ENCODE measurements at places on chromosomes 7 and 10. TPM values are rescaled to one million over a fixed set of nuclear protein-coding genes. Genes with fewer than 3 reads are reported as not detected.

The GPR85 gene
- total RNA-seq: 1.0 TPM

The KEL gene
- 3.1 TPM for total RNA-seq

The FKBP9 gene
- total RNA-seq: 176 TPM

The PAOX gene
- total RNA-seq: 7.3 TPM

The WEE2 gene
- not detected for total RNA-seq

The ZPBP gene
- total RNA-seq: not detected

The TWIST1 gene
- total RNA-seq: 12.0 TPM

The GIMAP1 gene
- 1.0 TPM for total RNA-seq

The DENND2A gene
- total RNA-seq: 32.4 TPM

The TMEM236 gene
- total RNA-seq: under 0.01 TPM

The HMX2 gene
- total RNA-seq: not detected

The SPDYE1 gene
- total RNA-seq: not detected

The FAM25C gene
- total RNA-seq: not detected

The RHBDD2 gene
- 7.8 TPM for total RNA-seq

The PTPRN2 gene
- total RNA-seq: 1.6 TPM

The TMEM140 gene
- 1.6 TPM for total RNA-seq

The FAM25A gene
- total RNA-seq: not detected

The KCNH2 gene
- 7.3 TPM for total RNA-seq

The FAM237B gene
- not detected for total RNA-seq

The ZNF12 gene
- 17.7 TPM for total RNA-seq

The DNAH11 gene
- total RNA-seq: under 0.01 TPM

The NKX2-3 gene
- 1.0 TPM for total RNA-seq

The CREB5 gene
- total RNA-seq: 52.2 TPM

The SPDYE2 gene
- total RNA-seq: not detected

The ANKMY2 gene
- 30.3 TPM for total RNA-seq

The LRIT1 gene
- not detected for total RNA-seq

The PTTG1IP2 gene
- not detected for total RNA-seq

The TMEM196 gene
- 0.52 TPM for total RNA-seq

The ITPRID1 gene
- total RNA-seq: 0.52 TPM

The ARPC1B gene
- 44.9 TPM for total RNA-seq

The SCRN1 gene
- total RNA-seq: 20.4 TPM

The ADCY1 gene
- total RNA-seq: 9.9 TPM

The IDI2 gene
- total RNA-seq: not detected

The RBP4 gene
- total RNA-seq: 12.5 TPM

The H2BK1 gene
- not detected for total RNA-seq

The TRIM73 gene
- 2.6 TPM for total RNA-seq

The GRM8 gene
- not detected for total RNA-seq

The TCAF2 gene
- total RNA-seq: 2.1 TPM
